Iris pigment epithelial cell (primary cell): ENCODE measurements at places on chromosomes 5 and 9.

DNA sequence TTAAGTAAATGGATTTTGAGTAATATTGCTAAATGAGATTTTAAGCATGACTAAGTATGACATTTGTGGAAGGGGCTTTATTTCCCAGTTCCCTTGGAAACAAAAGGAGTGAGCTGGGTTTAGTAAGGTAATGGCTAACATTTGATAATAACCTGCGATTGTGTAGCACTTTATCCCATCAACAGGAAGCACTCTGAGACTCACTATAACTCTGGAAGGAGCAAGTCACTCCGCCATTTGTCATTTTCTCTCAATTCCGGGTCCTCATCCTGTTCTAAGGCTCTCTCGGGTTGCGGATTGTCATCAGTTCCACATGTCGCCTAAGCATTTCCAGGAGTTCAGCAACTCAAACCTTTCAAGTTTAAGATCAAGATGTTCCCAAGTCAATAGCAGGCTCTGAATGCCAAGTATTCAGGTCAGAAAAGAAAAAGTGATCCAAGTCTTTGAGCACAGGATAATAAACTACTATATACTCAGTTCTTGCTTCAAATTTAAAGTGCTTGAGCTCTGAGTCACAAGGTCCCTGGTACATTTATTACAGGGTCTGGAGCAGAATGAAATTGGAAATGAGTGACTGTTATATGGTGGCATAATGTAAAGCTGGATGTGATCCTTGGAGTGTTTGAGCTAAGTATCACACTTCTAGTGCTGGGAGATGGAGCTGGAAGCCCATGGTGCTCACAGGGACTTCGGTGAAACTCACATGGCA lies 39.3 kb downstream of the CAPSL start:
- DNase-seq, result peak; percentile 28

GRCh38 chr5:116575326-116576052 lies 866 bp upstream of the SEMA6A start:
- no peak for DNase-seq

- no peak for DNase-seq
Measured at GRCh38 chr5:172713113-172713808, 57.7 kb downstream of the DUSP1 start.

- DNase-seq, result peak; percentile 44
Measured at GRCh38 chr9:78221425-78221824, 14.4 kb upstream of the CEP78 start.

GRCh38 chr5:31427013-31427723 lies 104.7 kb downstream of the DROSHA start:
- peak; percentile 39 for DNase-seq

DNA sequence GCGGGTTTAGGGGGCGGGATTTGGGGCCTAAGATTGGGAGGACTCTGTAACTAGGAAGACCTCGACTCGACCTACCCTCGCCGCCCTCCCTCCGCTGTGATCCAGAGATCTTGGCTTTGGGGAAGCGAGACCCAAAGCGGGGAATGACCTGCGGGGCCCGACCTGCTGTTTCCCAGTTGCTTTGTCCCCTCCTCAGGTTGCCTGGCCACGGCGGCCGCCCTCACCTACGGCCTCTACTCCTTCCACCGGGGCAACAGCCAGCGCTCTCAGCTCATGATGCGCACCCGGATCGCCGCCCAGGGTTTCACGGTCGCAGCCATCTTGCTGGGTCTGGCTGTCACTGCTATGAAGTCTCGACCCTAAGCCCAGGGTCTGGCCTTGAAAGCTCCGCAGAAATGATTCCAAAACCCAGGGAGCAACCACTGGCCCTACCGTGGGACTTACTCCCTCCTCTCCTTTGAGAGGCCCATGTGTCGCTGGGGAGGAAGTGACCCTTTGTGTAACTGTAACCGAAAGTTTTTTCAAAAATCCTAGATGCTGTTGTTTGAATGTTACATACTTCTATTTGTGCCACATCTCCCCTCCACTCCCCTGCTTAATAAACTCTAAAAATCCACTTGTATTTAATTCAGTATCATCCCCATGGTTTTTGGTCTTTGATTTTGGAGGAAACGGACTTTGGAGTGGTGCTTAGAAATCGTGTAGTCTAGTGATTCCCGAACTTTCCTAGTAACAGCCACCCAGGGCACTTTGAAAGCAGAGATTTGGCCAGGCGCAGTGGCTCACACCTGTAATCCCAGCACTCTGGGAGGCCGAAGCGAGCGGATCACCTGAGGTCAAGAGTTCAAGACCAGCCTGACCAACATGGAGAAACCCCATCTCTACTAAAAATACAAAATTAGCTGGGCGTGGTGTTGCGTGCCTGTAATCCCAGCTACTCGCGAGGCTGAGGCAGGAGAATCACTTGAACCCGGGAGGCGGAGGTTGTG lies 878 bp downstream of the HIGD2A start:
- no peak for DNase-seq

- DNase-seq, result peak; percentile 8
Measured at GRCh38 chr9:102101723-102102122, 363.3 kb upstream of the GRIN3A start.

GRCh38 chr5:156147944-156148285 lies 179.0 kb upstream of the SGCD start:
- DNase-seq, result no peak

GRCh38 chr5:154385236-154385512 lies 60.6 kb upstream of the SAP30L start:
- no peak for DNase-seq
